ENCODE measurements at places on chromosomes 2 and 18.

DNA sequence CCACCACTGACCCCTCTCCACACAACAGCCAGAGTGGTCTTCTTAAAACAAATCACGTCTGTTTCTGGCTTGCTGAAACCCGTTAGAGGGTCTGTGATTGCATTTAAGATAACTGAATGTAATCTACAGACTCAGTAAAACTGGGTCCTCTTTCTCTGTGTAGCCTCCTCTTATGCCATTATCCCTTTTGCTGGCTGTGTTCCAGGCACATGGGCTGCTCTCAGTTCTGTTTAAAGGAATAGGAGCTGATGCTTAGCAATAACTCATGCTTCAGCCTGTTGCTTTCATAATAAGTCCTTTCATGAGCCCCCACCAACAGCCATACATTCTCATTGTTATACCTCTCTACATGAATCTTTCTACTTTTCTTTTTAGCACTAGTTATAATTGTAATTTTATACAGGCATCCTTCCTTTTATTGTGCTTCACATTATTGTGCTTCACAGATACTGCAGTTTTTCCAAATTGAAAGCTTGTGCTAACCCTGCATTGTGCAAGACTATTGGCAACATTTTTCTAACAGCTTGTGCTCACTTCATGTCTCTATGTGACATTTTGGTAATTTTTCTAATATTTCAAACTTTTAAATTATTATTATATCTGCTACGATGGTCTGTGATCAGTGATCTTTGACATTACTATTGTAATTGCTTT lies 782.6 kb downstream of the MBD2 start:
- no peak for DNase-seq

GRCh38 chr2:165840333-165840958 lies 46.4 kb upstream of the GALNT3 start:
- no peak for DNase-seq

GRCh38 chr2:114009205-114009944 lies 119.5 kb downstream of the ACTR3 start:
- peak; percentile 48 for DNase-seq

GRCh38 chr2:119441376-119442225 lies 9.9 kb downstream of the TMEM37 start:
- no peak for DNase-seq

- no peak for DNase-seq
These were observed 89.4 kb upstream of the APCDD1 start for GRCh38 chr18:10365021-10365500.
